Fibroblast of skin of scalp (primary cell): ENCODE measurements at places on chromosomes 11 and 22.
A peak's percentile ranks its signal among the peaks of the same experiment; 100 is the strongest.

DNA sequence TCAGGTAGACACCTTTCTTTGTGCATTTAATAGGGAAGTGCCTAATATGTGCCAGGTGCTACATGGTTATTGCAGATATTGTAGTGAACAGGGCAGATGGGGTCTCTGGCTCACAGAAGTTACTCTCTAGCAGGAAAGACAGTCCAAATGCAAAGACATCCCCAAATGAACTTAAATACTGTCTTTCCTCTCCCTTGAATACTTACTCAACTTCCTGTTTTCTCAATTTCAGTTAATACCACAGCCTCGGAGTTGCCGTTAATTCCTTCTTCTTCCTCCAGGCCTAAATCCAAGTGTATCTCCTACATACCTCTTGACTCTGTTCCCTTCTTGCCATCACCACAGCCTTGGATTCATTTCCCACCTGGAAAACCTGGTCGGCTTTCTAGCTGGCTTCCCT lies 134.3 kb upstream of the SESN3 start:
- no peak for DNase-seq

- no peak for DNase-seq
Measured at GRCh38 chr11:85444479-85444878, 182.7 kb downstream of the DLG2 start.

GRCh38 chr11:134560066-134560465 lies 148.0 kb upstream of the B3GAT1 start:
- no peak for DNase-seq

DNA sequence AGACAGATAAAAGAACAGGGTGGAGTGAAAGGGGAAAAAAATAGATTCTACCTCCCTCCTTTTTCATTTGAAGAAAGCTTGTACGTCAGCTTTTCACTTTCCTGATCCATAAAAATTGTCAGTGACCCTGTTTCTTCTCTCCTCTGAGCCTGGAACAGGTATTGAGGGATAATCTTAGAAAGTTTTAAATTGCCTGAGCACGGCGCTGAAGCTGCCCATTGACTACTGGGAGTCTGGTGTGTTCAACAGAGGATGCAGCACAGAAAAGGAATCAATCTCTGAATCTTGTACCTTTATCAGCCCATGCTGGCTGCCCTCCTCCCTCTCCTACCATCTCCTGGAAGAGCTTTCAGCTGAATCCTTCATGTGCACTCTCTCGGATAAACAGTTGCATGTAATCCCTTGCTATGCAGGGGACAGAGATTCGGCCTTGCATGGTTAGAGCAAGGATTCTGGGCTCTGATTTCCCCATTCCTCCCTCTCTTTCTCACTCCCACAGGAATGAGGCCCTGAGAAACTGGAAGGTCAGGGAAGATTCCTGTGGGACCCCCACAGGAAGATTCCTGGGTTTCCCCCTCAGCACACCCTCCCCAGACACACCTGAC lies 162.4 kb upstream of the SYN3 start:
- DNase-seq, result peak; percentile 15

GRCh38 chr11:40252236-40252635 lies 1207.2 kb downstream of the LRRC4C start:
- no peak for DNase-seq
